Frontal cortex (tissue), 4 donors: ENCODE measurements at places on chromosomes 3 and 15. TPM values are rescaled to one million over a fixed set of nuclear protein-coding genes. Genes with fewer than 3 reads are reported as not detected.

The CHP1 gene
- 47.7 TPM for total RNA-seq

The ERICH6 gene
- total RNA-seq = under 0.01 TPM

The ANKUB1 gene
- 0.41 TPM for total RNA-seq

The NLGN1 gene
- 59.1 TPM for total RNA-seq

DNA sequence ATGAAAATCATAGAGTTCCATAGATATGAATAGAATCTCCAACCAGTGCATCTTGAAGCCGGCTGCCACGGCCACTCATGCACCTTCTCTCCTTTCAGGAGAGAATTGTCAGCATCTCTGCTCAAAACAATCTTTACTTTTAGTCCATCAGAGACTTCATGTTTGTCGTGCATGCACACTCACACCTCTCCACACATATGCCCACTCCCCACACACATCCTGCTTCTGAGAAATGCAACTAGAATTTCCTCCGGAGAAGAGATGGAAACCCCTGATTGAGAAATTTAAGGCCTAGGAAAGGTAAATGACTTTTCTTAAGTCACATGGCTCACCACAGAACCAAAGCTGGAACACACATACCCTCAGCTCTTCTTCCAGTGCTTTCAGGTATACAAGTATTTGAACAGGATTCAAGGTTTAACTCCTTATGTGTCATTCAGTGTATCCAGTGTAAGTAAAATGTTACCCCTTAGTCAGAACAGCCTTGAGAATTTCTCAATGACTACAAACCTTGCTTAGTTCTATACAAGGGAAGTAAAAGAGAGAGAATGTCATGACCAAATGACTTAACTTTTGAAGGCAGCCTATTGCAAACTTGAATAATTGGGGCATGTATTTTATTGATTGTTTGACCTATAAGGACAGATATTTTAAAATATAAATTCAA is 69.1 kb upstream of the TSEN2 start:
- no peak for DNase-seq

- no peak for DNase-seq
Measured at GRCh38 chr3:159936541-159936940, 52.1 kb upstream of the IL12A start.

GRCh38 chr3:150384296-150385212 is 23.5 kb upstream of the TSC22D2 start:
- peak; percentile 17 for DNase-seq

GRCh38 chr3:93867425-93867824 is 106.3 kb downstream of the PROS1 start:
- no peak for DNase-seq

DNA sequence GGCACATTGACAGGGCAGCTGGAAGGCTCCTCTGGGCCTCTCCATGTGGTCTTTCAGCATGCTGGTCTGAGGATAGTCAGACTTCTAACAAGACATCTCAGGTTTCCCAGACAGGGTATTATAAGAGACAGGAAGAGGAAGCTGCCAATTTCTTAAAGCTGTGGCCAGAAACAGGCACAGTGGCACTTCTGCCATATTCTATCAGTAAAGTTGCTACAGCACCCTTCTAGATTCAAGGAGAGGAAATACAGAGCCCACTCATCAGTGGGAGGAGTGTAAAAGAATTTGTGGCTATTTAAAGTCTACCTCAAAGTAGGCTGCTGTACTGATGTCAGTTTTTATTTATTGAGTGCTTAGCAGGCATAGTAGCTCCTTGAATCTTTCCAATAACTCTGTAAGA is 55.5 kb downstream of the BTD start:
- no peak for DNase-seq

DNA sequence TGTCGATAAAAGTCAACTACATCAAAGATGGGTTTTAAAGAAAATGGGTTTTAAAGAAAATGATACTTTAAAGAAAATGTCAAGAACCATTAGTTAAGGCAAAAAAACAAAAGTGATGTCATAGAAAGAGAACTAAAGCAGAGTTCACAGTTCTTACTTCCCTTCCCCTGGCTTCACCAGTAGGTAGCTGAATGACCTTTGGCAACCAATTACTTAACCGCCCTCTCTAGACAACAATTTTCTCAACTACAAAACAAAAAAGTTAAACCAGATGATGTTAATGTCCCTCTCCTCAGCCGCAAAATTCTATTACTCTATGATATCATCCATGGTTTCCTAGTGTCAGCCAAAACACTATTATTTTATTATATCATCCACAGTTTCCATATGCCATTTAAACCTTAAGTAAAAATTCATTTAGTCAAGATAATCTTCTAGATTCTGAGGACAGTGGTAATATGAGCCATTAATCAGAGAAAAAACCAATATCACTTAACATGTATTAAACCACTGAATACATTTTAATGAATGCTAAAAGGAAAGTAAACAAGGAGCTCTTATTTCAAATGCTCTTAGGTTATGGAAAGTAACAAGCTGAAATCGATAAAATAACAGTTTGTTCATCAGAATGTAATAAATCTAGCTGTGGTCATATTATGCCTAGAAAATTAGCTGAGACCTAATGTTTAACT is 13.1 kb downstream of the RYK start:
- DNase-seq = no peak

- DNase-seq = no peak
Measured at GRCh38 chr3:101379658-101380376, 59.4 kb upstream of the IMPG2 start.

GRCh38 chr15:52217186-52217585 is 26.0 kb upstream of the GNB5 start:
- DNase-seq = no peak

DNA sequence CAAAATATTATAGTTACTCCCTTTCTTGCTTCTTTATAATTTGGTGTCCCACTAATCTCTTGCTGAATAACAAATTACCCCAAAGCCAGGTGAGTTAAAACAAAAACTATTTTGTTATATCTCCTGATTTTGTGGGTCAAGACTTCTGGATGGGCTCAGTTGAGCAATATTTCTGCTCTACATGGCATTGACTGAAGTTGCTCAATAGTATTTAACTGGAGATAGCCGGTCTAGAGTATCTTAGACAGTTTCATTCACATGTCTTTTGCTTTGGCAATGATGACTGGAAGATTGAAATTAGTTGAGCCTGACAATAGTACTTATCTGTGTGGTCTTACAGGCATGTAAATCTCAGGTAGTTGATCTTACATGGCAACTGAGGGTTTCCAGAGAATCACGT is 51.0 kb upstream of the TP63 start:
- DNase-seq = no peak

DNA sequence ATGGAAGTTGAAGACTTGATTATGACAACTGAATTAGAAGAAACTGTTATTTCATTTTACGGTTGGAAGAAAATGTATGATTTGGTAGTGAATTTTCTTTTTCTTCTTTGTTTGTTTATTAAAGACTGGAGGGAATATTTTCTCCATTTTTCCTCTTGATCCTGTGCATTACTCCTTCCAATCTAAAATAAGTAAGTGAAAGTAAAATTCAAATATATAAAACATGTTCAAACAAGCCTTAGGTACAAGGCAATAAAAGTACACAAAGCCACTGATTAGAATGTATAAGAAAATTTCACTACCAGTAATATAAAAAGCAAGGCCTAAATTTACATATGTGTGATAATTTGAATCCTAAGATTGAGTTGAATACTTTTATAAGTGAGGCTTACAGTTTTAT is 181.2 kb upstream of the MME start:
- DNase-seq = no peak
